ENCODE measurements at places on chromosomes 5 and 9.

DNA sequence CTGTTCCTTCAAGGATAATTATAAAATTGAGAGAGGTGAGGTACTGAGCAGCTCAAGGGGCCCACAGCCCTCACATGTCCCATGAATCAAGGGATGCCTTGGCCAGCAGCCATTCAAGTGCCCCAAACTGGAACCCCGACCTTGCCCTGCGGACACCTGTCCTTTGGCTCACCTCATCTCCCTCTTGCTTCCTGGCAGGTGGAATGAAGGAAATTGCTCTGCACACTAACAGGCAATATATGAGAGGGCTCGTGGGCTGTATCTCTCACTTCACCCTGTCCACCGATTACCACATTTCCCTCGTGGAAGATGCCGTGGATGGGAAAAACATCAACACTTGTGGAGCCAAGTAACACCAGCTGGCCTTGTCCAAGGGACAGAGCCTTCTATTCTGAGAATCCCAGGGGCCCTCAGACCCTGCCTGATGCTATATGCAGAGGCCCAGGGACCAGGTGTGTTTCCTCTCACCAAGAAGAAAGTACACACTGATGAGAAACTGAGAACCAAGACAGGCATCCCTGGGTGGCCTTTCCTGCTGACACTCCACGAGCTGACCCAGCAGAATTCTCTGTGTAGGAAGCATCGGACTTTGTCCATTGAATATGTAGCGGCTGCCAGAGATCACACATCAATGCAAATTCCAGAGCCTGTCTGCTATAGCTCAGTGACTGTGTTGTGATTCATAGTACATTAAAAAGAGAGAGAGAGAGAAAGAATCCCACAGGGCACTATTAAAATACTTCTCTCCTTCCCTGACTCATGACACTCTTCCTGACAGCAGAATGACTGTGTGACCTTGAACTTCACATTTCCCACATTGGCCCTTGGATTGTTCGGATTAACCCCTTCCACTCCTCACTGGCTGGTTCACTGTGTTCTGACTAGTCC, 92.6 kb downstream of the LIFR start:
- no peak for DNase-seq

DNA sequence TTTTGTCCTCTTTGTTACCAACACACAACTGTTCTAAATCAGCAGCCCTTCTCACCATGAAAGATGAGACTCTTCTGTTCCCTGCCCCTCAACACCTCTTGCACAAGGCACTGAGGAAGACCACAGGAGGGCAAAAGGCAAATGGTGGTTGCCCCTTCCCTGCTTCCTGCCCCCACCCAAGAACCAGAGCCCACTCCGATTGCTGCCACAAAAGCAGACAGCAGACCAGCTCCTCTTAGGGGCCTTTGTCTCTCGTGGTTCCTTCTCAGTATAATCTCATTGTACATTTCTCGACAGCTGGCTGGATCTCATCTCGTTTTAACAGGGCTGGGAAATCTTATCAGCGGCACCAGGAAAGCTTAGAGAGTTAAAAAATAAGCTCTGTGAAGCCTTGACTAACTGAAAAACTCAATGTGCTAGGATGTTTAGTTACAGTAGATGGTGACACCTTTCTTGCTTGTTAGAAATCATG, 1.1 kb downstream of the MVB12B start:
- no peak for DNase-seq

DNA sequence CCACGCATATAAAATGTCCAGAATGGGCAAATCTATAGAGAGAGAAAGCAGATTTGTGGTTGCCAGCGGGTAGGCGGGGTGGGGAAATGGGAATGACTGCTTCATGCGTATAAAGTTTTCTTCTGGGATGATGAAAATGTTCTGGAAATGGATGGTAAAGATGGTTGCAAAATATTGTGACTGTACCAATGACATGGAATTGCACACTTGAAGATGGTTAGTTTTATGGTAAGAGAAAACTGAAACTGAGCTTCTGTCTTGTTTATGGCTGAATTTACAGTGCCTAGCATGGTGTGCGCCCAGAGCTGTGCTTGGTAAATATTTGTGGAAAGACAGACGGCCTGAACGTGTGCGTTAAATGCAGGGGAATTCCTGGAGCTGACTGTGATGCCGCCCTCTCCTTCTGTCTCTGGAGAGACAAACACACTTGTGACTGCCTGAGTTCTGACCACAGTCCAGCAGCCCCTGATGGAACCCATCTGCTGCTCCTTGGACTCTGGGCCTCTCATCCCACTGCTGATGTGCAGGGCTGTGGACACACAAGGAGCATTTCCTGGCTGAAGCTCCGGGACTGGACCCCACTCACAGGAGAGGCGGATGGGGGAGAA, 8.6 kb upstream of the PTGES start:
- DNase-seq: no peak

- no peak for DNase-seq
Measured at GRCh38 chr5:173496129-173496882, 120.1 kb downstream of the BOD1 start.

DNA sequence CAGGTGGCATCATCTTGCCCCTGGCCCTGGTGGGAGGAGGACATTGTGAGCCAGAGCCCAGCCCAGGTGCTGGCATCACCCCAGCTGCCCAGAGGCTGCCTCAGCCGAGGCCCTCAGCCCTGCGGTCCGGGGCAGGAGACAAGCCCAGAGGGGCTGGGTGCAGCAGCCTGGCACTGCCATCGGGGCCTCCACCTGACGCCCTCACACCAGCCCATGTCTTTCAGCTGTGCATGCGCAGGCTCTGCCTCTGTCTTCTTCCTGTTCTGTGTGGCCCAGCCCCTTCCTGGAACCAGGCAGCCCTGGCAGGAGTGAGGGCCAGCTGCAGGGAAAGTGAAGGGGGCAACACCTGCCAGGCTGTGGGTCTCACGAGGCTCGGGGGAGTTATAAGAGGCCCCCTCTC, 4.8 kb upstream of the CEL start:
- no peak for DNase-seq

DNA sequence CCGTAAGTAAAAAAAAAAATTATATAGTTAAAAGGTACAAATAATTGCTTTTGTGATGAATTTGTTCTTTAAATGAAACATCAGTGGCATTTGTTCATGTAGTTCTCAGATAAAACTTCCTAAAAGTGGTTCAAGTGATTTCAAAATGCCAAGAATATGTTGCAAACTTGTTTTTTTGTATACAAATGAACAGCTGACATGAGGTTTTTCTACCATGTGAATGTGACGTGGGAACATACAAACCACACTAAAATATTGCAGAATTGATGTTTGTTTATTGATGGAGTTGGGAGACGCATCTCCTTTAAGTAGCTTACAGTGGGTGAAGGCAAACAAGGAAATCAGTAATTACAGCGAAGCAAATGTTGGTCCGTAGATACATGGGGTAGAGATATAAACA, 16.9 kb downstream of the BASP1 start:
- DNase-seq: no peak

- no peak for DNase-seq
Measured at GRCh38 chr5:127568166-127568565, 50.7 kb downstream of the PRRC1 start.

DNA sequence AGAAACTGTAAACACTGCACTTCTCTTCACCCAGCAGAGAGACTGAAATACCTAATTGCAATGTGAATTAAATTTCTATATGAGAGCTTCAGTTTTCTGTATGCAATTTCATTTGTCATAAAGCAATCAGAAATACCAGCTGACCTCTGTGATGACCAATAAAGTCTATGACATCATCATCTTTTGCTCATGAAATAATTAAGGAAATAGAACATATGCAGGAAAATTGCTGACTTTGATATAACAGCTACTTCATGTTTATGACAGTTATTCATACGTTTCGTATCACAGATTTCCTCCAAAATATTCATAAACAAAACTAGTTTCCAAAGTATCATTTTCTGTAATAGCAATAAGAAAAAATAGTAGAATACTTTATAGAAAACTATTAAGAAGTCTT, 652.3 kb downstream of the SLCO4C1 start:
- DNase-seq: no peak

GRCh38 chr9:103364753-103365152, 369.6 kb downstream of the CYLC2 start:
- DNase-seq: no peak
